GM12865 (cell line): ENCODE measurements at places on chromosomes 2 and 18.

- DNase-seq = no peak
These were observed 58.4 kb downstream of the BIN1 start for GRCh38 chr2:127048618-127048935.

GRCh38 chr18:49725809-49726674 lies 87.3 kb downstream of the ACAA2 start:
- DNase-seq = no peak

- peak; percentile 88 for DNase-seq
These were observed 162.6 kb upstream of the SIX3 start for GRCh38 chr2:44778671-44779476.

GRCh38 chr18:54323561-54323960 lies 34.1 kb downstream of the STARD6 start:
- DNase-seq = no peak

DNA sequence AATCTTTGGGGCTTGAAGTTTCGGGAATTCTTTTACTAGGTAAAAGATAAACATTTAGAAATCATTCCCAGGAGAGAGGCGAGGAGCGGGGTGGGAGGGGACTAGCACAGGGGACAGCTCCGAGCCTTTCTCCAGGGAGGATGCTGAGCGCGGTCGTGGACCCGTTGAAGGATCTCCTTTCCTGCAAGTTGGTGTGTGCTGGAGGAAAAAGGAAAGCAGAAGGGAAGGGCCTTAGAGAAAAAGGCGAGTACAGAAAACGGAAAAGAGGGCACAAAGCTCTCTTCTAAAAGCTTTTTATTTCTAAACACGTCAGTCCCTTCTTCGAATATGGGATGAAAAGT lies 640 bp downstream of the SLC39A6 start:
- peak; percentile 11 for DNase-seq

DNA sequence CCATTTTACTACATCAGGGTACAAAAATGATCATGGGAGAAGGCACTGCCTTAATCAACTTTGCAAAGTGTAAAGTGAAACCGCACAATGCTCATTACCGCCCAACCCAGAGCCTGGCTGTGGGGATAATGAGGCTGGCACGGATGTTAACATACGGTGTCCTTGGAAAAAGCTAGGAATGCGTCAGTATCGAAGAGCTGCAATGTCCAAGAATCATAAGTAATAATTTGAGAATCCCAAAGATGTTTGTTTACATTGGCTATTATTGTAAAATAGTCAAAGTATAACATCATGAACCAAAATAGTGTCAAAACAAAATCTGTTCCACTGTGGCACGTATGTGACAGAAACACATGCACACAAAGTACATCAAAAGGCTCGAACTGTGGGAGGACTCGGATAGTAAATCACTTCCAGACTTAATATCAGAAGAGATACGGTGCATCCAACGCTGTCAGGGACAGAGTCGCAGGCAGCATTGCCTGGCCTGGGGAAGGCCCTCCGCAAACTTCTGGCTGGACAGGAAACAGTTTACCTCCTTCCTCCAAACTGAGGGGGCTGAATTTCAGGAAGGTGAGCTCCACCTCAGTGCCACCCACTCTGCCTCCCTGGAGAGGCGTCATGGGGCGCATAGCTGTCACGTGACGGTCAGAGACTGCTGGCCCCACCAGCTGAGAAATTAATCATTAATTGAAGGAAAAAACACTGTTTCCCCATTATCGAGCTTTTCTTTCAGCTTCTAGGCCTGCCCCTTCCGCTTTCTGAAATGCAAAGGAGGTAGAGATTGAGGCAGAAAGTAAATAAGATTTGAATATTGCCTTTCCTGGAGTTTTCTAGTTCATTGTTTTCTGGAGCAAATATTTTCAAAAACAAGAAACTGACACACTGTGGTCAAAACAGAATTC lies 1.8 kb upstream of the ID2 start:
- DNase-seq = peak; percentile 31

DNA sequence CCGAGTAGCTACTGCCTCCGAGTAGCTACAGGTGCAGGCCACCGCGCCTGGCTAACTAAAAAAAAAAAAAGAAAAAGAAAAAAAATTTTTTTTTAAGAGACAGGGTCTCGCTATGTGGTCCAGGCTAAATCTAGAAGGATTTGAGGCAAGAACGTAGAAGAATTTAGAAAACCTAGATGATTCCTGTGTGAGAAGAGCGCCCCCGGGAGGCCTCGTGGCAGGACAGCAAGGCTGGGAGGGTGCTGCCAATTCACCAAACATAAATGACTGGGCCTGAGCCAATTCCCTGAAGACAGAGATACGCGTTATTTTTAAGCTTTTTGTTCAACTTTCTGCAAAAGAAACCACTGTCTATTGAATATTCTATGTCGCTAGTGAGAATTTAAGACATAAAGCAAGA lies 90.1 kb upstream of the TGFA start:
- peak; percentile 20 for DNase-seq

DNA sequence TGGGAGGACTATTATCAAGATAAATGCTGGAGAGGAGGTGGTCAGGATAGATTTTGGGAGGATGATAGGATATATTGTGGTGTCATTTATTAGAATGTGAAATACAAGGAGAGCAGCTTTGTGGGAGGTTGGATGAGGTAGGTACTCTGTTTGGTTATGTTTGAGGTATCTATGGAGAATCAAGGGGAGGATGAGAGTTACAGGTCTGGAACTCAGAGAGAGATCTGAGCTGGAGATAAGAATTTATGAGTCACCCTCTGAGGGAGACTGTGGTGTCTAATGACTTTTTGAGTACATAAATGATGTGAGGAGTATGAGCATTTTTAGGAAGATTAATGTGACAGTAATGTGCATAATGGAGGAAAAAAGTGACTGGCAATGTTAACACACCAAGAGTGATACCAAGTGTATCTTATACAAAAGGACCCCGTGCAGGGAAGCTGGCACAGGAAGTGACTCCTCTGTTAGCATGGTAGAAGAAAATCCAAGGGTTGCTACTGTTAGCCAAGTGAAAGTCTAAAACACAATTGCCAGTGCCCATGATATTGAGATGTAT lies 48.2 kb downstream of the CRIM1 start:
- no peak for DNase-seq

GRCh38 chr2:216596980-216597509 lies 36.2 kb upstream of the IGFBP2 start:
- no peak for DNase-seq

GRCh38 chr2:198966269-198966668 lies 491.5 kb downstream of the SATB2 start:
- DNase-seq = no peak

GRCh38 chr2:166632616-166633015 lies 138.6 kb upstream of the SCN7A start:
- no peak for DNase-seq

DNA sequence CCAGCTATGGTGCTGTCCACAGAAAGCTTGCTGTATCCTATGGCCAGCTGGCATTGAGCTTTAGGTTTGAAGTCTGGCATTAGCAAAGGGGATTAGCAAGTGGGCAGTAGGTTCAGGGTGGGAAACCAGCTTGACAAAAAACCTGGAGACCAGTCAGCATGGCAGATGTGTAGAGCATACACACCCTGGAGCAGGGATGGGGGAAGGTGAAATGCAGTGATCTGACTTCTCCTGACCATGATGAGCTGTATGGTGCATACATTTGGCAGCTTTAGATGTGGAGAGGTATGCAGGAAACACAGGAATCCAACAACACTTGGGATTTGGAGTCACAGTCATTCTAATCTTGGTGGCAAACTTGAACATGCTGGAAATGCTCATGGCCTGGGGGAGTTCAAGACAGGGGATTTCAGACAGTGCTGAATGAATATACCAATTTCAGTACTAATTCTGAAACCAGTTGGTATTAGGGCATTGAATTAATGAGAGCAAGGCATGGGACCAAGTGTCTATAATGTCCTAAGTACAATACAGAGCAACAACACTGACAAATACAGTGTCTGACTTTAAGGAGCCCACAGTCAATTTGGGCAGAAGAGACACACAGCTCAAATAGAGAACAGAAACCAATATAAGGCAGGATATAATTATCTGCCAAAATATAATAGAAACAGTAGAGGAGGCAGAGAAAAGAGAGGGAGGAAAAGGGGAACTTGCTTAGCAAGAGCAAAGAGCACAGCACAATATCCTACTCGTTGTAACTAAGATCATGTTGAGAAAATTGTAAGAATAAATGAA lies 11.8 kb downstream of the ARHGAP15 start:
- peak; percentile 64 for DNase-seq

- DNase-seq = no peak
These were observed 235.0 kb downstream of the IRS1 start for GRCh38 chr2:226564667-226565066.

- DNase-seq = no peak
These were observed 156.0 kb downstream of the CERS6 start for GRCh38 chr2:168611896-168612650.

DNA sequence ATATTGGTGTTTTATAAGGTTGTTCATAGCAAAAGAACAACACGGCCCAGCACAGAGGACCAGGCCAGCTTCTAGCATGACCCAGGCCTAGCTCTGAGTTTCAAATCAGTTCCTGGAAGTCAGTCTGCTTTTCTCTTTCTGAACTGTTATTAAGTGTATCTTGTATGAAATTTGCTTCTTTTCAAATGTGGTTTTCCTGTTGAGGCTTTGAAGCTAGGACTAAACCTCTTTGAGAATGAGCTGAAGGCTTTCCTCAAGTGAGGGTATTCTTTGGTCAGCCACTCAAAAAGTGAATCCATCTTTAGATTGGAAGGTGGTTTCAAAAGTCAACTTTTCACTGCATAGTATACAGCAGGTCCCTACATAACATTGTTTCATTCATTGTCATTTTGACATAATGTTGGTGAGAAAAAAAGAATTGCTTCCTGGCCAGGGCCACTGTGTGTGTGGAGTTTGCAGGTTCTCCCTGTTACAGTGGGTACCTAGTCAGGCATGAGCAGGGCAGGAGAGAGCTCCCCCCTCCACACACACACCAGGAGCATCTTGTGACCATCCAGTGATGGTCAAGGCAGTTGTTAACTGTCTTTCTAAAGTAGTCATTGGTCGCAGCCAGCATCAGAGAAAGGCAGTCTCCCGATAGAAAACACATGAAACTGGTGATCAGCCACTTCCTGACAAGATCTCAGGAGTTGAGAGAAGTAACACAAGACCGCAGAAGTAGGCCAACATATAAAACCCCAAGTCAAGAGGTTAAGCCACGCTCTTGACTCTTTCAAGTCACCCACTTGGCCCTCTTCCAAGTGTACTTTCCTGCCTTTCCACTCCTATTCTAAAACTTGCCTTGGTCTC lies 6.7 kb upstream of the ACAA2 start:
- DNase-seq = peak; percentile 55

GRCh38 chr2:187194049-187194448 lies 254.0 kb downstream of the CALCRL start:
- DNase-seq = no peak

DNA sequence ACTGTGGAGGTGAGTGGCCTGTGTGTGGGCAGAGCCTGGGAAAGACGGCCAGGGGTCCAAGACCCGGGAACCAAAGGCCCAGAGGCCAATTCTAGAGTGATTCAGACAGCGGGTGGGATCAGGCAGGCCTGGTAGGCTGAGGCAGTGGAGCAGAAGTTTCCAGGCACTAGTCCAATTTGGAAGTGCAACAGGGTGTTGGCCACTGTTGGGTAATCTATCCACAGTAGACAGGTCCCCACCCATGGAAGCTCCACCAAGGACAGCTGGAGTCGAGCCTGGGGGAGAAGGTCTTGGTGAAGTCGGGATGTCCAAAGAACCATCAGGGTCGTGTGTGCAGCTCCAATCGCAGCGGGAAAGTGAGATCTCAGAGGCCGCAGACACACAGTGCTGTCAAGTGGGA lies 125.8 kb upstream of the COPS8 start:
- DNase-seq = no peak

DNA sequence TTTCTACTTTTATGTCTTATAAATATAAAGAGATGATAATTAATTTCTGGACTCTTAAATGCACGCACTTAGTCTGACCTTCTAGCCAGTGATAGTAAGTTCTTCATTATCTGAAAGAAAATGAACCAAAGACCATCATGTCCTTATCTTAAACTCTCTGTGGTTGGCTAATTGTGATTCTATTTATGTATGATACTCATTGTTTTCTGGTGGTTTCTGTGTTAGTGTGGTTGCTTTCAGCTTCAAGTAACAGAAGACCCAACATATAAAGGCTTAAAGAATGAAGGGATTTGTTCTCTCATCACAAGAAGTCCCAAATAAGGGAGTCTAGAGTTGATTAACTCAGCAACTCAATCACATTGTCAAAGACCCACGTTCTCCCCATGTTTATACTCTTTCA lies 225.2 kb upstream of the TANK start:
- DNase-seq = no peak

DNA sequence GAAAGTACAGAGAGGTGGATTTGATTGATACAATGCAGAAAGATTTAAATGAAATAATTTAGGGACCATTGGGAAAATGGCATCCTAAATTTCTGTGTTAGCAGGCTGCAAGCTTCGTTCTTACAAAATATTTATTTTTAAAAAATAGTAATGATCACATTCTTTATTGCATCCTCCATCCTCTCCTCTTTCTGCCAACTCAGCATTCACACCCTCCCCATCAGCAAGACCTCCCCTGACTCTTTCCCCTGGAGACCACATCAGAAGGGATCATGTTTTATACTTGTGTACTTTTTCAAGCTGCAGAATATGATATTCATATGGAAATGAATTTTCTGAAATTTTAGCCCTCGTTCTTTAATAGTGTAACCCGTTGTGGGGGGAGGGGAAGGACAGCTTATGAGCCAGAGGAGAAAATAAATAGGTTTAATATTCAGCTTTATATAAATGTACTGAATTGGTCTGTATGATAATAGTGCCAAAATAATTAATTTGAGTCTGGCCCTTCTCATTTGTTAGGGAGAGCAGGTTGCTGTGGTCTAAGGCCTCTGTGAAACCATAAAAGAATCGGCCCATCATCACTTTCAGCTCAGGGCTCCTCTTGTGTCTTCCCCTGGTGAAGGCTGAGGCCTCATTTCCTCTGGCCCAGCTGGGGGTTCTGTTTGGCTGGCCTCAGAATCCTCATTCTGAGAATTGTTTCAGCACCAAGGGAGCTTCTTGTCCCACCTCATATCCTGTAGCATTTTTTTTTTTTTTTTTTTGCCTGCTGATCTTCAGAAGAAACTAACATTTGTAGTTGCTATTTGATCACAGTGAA lies 330.8 kb downstream of the TXNL1 start:
- peak; percentile 66 for DNase-seq

DNA sequence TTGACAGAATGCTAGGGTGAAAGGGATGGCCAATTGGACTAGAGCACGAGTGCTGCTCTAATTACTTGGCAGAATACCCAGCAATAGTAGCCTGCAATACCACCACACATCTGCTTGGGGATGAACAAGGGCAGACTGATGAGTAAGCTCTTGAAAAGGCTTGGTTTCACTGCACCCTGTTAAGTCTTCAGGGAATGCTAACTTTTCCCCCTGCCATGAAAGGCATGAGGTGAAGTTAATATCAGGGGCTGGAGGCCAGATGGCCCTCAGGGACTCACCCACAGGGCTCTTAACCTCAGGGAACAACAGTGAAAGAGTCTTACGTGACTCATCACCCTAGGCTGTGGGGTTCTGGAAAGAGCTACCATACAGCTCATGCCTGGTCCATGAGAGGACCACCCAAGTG lies 51.7 kb upstream of the MYL1 start:
- peak; percentile 33 for DNase-seq

GRCh38 chr18:28466204-28466603 lies 289.3 kb upstream of the CDH2 start:
- DNase-seq = no peak
